Lung (tissue), 17 donors: ENCODE measurements at places on chromosomes 2 and 18.

DNA sequence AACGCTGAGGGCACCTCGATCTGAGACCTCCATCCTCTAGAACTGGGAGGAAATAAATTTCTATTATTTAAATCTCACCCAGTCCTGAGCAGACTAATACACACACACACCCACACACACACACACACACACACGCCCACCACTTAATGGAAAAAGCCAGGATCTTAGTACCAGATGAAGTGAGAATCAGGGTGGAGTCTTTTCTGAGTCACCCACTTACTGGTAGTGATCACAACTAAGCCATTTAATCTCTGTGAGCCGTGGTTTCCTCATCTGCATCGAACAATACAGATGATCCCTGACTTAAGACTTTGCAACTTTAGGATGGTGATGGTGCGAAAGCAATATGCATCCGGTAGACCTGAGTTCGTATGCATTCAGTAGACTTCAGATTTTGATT, 18.6 kb downstream of the THNSL2 start:
- DNase-seq: no peak

- no peak for DNase-seq
Observed at GRCh38 chr2:211161236-211161635, 604.8 kb downstream of the CPS1 start.

GRCh38 chr2:203972066-203972465, 35.5 kb downstream of the ICOS start:
- DNase-seq: no peak

GRCh38 chr2:101241158-101241557, 11.5 kb upstream of the CNOT11 start:
- no peak for DNase-seq

GRCh38 chr2:41791523-41791922, 256.3 kb upstream of the PKDCC start:
- DNase-seq: peak; percentile 82

- DNase-seq: peak; percentile 58
Observed at GRCh38 chr2:133886735-133887675, 318.7 kb upstream of the NCKAP5 start.

- no peak for DNase-seq
Observed at GRCh38 chr18:77529492-77530176, 280.0 kb downstream of the GALR1 start.

DNA sequence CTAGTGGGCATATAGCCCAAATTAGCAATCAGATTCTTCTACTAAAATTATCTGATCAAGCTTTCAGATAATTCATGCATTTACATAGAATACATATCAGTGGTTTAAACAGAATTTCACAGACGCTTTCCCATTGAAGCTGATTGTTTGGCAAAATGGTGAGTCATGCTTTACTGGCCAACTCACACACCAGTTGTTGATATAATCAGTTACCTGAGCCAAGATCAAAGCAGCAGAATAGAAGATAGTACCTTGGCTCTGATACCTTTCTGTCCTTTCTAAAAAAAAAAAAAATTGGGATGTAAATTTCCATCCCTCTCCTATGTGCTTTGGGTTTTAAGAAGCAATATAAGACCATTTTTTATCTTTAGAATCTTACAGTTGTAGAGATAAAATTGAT, 178.0 kb downstream of the MCFD2 start:
- DNase-seq: no peak

DNA sequence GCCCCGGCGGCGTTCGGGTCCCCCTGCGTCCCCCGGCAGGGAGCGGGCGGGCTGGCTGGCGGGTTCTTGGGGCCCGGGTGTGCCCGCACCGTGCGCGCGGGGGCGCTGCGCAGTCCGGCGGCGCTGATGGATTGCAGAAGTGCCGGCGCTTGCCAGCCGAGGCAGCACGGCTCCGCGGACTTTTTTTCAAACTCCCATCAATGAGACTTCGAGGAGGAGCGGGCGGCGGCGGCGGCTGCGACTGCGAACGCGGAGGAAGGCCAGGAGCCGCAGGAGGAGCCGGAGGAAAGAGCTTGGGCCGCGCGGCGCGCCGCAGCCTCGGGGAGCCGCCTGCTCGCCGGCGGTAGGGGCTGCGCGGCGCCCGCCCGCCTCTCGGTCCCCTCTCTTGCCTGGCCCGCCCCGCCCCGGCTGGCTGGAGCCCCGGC, at the start of gene GLI2:
Gene GLI2 (plus strand): TSS at position 123 of the 425 bp plus-strand sequence. CDS start 61,453 bp downstream, outside the sequence.
- DNase-seq: peak; percentile 92

DNA sequence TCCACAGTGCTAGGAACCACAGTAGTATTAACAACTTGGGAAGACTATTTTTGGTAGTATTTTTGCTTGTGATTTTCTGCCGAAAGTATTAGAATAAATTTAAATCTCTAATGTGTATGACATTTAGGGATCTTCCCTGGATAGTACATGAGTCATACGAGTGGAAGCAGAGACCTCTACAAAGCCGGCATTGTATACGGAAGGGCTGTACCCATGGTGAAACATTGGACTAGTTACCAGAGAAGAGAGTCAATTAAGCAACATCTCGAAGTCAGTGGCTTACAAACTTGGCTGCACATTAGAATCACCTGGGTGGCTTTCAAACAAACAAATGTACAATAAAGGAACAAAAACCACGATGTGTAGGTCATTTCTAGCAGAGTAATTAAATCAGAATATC, 1131.7 kb upstream of the LRRTM1 start:
- DNase-seq: no peak

GRCh38 chr2:55140316-55141219, 90.3 kb upstream of the RTN4 start:
- no peak for DNase-seq

DNA sequence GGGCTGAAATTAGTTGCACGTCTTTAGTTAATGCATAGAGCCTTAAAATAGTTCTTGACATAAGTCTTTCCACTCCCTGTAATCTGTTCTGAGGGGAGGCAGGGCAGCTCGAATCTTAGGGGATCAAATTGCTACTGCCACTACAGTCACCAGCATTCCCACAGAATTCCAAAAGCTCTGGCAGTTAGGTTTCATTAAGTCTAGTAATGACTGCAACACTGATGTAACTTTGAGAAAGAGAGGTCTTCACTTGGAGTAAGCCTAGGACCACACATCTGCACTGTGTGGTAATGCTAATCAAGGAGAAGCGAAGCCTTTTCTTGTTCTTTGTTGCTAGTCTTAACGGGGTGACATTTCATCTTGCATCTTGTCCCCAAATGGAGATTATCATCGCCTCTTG, 19.3 kb upstream of the NCK2 start:
- no peak for DNase-seq

- DNase-seq: no peak
Observed at GRCh38 chr18:3183103-3183717, 36.6 kb downstream of the MYOM1 start.

- no peak for DNase-seq
Observed at GRCh38 chr2:213766062-213766461, 481.8 kb downstream of the SPAG16 start.

- no peak for DNase-seq
Observed at GRCh38 chr2:101119431-101119830, 31.8 kb downstream of the TBC1D8 start.

GRCh38 chr2:158187908-158188307, 86.2 kb downstream of the UPP2 start:
- no peak for DNase-seq
